ENCODE measurements at places on chromosomes 5 and 9.

DNA sequence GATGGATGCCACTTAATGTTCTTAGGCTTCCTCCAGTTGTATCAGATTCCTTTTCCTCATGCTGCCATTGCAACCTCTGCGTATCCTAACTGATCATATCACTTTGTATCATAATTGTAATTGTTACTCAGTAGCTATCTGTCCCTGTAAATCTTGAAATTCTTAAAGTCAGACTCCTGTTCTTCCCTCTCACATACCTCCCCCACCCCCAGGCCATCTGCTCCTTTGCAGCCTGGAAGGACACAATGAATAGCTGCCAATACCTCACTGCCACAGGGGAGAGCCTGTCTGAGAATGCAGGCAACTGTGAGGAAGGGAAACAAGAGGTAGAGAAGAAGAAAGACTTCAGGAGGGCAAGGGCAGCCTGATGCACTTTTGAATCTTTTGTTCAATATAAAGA lies 228.5 kb downstream of the ENC1 start:
- no peak for DNase-seq

DNA sequence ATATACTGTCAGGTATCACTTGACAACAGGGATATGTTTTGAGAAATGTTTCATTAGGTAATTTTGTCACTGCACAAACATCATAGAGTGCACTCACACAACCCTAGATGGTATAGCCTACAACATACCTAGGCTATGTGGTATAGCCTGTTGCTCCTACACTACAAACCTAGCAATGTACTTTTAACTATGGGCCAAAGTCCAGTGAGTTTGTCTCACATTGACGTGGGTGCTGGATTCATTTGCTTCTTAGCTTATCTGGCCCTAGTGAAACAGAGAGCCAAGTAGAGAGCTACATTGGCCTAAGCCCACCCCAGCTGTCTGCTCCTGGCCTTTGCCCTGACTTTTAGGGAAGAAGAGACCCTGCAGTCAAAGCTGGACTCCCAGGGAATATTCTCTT lies 180.7 kb upstream of the EGFLAM start:
- no peak for DNase-seq

DNA sequence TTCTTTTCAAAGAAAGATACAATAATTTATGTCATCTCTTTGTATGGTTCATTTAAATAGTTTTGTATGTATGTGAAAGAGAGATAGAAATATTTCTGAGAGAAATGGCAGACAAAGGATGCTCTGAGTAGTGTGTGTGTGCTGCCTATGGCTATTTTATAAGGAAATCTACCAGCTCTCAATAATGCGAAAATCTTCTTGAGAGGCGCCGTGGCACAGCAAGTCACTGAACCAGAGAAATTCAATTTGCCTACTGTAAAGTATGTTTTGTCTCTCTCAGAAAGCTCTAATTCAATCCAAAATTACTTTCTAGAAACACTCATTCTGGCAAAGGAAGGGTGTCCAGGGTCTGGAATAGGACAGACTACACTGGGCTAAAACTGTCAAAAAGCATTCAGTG lies 1981.1 kb downstream of the EFNA5 start:
- DNase-seq: no peak

GRCh38 chr5:132046880-132047299 lies 13.6 kb upstream of the IL3 start:
- no peak for DNase-seq

DNA sequence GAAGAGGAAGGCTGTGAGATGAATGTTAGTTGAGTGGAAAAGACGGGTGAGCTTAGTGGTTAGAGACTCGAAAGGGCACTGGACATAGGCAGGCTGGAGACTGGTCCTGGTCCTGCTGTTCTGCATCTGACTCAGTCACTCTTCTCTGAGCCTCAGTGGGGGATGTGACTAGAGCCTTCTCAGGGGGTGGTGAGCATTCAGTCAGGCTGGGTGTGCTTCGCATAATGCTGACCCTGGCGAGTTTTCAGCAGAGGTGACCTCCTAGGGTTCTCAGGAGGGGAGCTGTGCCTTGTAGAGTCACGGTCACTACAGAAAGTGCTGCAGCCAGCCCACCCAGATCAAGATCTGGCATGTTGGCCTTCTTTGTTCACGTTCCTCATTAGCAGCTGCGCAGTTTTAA lies 44.3 kb downstream of the PRRC2B start:
- no peak for DNase-seq

DNA sequence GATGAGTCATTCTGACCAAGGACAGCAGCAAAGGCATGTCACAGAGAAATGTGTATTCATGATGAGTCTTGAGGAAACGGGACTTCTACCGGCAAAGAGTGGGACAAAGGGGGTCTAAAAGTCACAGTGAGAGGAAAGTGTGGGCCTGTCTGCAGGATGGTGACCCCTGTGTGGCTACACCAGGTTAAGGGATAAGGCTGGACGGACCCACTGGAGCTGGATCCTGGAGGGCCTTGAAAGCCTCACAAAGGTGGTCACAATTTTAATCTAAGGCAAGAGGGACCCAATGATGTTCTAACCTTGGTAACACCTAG lies 176.5 kb downstream of the CDK5RAP2 start:
- no peak for DNase-seq

- DNase-seq: no peak
These were observed 69.4 kb upstream of the MEF2C start for GRCh38 chr5:88952344-88952743.

DNA sequence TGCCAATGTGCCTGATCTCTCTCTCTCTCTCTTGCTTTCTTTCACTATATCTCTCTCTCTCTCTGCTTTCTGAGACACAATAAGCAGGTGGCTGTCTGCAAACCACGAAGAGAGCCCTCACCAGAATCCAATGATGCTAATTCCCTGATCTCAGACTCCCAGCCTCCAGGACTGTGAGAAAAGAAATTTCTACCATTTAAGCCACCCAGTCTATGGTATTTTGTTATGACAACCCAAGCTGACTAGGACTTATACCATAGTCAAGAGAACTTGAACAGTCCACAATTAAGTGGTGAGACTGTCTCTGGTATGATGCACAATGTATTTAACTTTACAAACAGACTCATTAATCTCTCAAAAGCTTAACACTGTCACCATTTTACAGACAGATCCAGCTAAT lies 67.0 kb downstream of the NFIB start:
- DNase-seq: no peak

- no peak for DNase-seq
These were observed 150.7 kb upstream of the RASA1 start for GRCh38 chr5:87116825-87117512.

DNA sequence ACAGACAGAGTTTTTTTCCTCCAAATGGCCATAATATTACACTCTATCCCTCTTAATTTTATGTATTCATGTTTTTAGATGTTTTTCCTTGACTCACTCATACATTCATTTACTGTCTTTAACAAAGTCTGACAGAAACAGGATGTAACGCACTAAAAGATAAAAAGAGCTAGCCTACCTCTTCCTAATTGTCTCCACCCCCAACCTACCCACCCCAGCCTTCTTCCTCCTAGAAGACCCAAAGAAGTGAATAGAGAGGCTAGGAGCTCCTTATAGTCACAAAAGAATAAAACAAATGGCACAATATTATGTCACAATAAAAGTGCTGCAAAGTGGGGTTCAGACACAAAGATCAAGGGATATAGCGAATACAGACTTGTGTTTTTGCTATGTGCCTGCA lies 719 bp downstream of the NOL8 start:
- no peak for DNase-seq

DNA sequence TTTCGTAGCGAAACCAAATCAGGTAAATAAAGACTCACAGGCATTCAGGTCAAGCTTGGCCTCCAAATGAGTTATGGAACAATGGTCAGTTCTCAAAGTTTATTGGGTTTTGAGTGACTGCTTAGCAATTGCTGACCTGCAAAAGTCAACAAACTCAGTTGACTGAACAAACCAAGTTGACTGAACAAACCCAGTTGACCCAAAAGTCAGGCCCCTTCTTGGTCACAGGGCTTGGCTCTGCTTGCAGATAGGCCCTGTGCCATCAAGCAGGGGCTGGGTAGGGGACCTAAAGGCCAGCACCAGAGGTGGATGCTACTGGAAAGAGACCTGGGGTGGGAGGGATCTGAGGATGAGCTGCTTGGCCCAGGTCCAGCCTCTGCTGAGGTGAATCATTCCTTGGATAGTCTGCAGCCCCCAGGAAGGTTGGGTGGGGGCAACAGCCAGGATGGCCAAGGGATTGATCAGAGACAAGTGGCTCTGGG lies 64.6 kb downstream of the GADD45G start:
- DNase-seq: no peak

DNA sequence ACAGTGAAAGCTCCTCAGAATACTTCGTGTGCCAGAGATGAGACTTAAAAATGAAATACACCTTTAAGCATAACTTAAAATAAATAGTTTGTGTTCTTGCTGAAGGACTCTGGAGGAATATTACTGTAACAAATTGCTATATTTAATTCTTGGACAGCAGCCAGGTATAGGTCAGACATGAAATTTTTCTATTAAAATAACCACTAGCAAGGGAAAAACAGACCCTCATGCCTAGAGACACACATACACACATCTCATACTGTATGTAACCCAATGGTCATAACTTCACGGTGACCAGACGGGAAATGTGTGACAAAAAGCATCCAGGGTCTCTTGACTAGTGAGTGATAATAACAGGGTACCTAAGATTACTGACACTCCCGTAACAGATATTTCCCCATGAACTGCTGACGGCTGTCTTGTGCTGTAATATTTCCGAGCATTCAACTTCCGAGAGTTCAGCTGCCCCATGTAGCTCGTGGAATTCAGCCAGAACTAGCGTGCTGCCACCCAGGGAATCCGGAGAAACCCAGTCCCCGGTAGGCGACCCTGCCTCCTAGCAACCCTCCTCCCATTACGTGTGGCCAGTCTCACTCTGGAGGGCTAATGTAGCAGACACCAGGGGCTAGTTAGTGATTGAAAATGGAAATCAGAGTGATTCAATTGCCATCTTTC lies 2295.1 kb upstream of the WWC1 start:
- DNase-seq: no peak

- DNase-seq: no peak
These were observed 82.5 kb downstream of the UHRF2 start for GRCh38 chr9:6495466-6495865.

GRCh38 chr9:87564111-87564510 lies 66.4 kb downstream of the DAPK1 start:
- no peak for DNase-seq

All from CD4-positive, alpha-beta T cell treated with Interleukin-6 for 4 hours (primary cell).